ENCODE measurements at places on chromosomes 2 and 18.

DNA sequence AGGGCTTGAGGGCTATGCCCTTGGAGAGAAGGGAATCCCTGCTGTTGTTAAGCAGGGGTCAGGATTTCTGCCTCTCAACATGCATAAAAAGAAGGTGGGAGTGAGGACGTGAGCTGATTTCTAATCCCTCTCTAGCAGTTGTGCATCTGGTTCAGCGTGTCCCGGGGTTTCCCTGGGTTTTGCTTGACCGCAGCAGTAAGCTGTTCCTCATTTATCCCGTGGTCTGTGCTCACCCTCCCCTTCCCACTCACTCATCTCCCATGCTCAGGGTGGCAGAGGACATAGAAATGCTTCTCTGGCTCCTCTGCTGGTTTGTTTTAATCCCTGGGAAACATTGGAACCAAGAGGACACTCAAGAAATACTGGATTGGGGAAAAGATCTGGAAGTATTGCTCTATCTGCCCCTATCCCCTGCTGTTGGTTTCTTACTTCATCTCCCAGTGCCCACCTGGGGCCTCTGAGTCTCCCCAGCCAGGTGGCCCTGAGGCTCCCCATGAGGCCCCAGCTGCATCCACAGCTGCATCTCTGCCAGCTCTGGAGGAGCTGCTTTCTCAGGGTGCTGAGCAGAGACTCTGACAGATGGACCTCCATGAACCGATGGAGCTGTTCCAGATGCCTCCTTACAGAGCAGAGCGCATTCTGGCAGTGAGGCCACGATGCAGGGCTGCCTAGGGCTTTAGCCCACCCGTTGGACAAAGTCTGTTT is 36.1 kb downstream of the TET3 start:
- no peak for DNase-seq

DNA sequence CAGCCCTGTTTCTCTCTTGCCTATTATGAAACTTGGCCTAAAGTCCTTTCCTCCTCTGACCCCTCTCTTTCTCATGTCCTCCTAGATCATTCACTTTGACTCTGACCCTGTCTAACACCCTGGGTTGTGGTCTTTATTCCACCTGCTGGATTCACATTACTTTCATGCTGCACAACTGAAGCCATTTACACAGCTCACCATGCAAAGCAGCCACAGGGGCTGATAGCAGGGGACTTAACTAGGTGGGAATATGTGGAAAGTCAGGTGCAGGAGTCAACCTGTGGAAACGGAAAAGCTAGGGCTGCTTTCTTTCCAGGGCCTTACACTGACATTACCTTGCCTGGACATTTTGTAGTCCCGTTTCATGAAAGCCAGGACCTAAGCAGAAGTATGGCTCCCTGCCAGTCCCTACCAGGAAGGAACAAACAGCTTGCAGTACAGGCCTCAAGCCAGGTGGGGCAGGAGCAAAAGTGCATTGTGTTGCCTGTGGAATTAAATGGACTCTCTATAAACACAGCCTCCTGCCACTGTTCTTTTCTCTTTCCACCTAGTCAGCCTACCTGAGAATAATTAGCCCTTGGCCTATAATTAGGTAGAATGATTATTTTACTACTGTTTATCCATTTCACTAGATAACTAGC is 11.8 kb downstream of the MAPRE3 start:
- DNase-seq: no peak

DNA sequence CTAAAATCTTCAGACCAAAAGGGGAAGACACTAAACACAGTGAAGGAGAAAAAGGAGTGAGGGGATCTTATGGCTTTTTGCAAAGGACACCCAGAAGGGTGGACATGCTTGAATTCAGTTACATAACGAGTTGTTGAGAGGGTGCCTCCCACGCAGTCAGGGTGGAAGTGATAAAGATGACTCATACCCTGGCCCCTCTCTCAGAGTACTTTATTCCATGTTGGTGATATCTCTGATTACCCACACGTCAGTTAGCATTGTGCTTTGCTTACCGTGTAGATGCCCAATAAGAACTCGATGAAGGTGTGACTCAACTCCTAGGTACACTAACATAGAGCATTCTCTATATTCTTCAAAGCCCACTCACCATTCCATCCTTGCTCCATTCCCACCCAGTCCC is 44.4 kb downstream of the EN1 start:
- no peak for DNase-seq

DNA sequence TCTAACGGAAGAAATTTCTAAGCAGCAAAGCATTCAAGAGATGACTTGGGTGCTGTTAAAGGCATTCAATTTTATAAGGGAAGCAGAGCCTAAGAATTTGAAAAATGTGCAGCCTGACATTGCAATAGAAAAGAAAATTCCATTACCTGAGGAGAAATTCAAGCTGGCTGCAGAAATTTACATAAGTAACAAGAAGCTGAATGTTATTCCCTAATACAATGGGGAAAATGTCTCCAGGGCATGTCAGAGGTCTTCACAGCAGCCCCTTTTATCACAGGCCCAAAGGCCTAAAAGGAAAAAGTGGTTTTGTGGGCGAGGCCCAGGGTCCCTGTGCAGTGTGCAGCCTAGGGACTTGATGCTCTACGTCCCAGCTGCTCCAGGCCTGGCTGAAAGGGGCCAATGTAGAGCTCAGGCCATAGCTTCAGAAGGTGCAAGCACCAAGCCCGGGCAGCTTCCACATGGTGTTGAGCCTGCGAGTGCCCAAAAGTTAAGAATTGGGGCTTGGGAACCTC is 306.7 kb downstream of the RDH14 start:
- DNase-seq: no peak

GRCh38 chr2:165219481-165219880 is 15.6 kb upstream of the SCN3A start:
- no peak for DNase-seq

DNA sequence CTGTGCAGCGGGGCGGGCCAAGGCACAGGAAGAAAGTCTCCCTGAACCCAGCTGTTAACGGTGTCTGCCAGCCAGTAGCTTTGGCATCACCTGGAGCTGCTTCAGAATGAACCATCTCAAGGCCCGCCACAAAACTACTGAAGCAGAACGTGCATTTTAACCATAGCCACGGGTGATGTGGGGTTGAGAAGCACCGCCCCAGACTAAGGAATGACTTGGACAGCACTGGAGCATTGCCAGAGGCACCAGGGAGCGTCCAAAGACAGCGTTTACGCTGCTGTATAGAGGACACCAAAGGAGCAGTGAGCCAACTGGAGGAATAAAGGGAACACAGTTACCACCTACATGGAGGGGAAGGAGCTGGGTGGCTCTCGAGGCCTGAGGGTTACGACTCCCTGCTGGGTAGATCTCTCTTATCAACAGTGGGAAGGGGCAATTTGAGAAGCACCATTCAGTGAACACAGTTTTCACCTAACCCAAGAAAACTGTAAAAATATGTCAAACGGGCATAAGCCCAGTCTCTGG is 28.4 kb upstream of the LONRF2 start:
- no peak for DNase-seq

DNA sequence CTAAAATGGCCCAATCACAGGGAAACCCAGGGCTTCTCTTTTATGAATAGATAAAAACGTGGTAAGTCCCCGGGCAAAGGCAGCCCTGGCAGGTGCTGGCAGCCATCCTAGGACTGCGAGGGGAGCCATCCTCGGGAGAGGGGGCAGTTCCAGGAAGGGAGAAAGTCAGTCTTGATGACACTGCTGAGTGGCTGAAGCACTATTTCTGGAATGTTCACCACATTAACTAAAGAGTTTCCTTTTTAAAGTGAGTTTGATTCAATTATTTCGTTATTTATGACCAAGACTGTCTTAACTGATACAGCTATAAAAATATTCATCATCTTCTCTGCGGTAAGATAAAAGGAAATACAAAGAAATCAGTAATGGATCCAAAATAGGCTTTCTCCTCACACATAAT is 20.4 kb downstream of the TTR start:
- DNase-seq: no peak

DNA sequence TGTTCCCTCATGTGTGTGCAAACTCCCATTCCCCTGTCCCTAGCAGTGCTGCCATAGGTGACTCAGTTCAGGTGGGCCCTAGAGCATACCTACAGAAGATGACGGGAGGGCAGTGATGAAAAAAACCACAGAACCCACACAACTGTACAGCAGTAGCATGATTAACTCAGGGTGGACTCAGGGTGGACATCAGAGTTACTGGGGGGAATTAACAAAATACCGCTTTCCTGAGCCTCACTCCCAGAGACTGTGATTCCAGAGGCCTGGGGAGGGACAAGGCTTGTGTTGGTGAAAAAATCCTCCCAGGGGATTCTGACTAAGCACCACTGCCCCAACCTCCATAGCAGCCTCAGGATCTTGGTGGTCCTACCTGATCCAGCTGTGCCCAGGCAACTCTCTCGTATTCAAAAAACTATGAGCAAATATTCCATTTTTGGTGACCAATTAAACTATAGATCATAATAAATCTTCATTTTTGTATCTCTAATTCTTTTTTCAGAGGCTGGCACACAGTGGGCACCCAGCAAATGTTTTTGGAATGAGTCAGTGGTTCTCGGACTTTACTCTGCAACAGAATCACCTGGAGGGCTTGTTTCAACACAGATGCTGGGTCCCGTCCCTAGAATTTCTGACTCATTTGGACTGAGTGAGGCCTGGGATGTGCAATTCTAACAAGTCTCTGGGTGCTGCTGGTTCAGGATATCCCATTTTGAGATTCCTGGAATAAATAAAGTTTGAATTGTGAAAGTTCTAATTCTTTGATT is 84.1 kb upstream of the NABP1 start:
- DNase-seq: no peak

GRCh38 chr2:238103465-238104225 is 3.5 kb downstream of the ESPNL start:
- DNase-seq: no peak

GRCh38 chr2:19669559-19669958 is 232.2 kb downstream of the TTC32 start:
- DNase-seq: no peak

DNA sequence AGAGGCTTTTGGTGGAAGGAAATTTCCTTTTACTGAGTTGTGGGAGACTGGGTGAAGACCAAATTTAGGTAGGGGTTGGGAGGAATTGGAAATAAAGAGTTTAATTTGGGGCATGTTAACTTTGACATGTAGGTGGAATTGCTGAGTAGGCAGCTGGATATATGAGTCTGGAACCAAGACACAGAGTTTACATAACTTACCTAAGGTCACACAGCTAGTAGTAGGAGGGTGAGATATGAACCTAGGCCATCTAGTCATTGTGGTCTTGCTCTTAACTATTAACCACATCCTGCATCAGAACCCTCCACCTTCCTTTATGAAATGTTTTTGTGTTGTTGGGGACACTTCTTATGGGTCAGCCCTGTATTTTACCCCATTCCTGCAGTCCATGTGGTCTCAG is 113.1 kb downstream of the ICOS start:
- DNase-seq: no peak

- DNase-seq: peak; percentile 82
Measured at GRCh38 chr2:237512774-237513466, 25.9 kb downstream of the MLPH start.

DNA sequence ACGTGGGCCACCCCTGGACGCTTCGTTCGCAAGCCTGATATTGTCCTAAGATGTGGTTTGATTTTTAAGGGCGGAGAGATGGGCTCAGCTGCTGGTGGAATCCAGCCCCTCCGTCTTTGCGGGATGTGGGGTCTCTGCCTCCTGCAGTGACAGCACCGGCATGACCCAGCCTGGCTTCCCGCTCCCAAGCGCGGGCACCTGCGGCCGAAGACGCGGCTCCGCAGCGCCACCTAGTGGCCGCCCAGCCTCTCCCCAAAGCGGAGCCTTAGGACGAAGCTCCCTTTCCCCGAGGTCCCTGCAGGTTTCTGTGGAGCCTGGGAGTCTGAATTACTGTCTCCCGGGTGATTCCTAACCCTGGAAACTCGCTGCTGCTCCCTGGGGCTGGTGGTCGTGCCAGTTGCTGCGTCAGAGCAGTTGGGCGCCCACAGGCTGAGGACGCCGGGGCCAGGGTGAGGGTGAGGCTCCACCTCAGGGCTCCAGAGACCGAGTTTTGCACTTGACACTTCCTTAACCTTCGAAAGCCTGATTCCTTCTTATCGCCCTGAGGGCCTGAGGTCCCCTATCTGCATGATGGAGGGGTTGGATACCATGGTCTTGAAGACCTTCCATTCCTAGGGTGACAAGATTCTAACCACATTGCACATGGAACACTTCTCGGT is 137.5 kb downstream of the TPO start:
- DNase-seq: no peak

GRCh38 chr2:240563951-240564560 is 3.9 kb downstream of the DUSP28 start:
- no peak for DNase-seq

GRCh38 chr2:240162032-240162431 is 21.6 kb upstream of the OTOS start:
- DNase-seq: no peak

DNA sequence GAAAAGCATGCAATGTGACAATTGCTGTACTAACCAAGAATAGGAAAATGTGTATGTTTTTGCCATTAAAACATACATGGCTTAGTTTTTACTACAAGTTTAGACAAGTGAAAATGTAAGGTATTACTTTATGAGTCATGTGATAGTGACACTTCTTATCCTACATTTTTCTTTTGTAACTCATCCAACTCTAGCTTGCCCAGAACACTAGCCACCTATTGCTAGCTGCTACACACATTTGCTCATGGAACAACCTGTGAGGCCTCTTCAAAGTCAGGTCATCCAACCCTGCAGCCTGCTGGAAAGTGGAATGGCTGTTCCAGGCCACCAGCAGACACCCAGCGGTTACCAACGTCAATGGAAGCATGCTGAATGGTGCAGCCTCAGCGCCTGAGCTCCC is 1043.9 kb downstream of the TMEM182 start:
- no peak for DNase-seq

DNA sequence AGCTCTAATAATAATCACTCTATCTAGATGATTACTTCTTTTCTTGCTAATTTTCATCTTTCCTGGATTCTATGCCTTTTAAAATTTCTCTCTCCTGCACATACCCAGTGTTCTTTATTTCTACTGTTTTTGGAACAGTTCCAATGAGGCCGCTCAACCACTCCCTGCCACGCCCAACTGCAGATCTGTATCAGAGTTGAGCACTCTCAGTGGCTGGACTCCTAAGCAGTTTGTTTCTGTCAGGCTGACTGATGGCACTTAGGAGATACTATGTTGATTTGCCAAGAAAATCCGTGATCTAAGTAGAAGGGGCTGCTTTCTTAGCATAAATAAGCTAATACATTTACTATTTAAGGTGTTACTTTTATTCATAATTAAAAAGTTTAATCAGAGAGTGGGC is 192.8 kb downstream of the ARHGAP15 start:
- DNase-seq: no peak

Data from right renal cortex interstitium (tissue), 3 donors.